ENCODE measurements at places on chromosomes 7 and 10. TPM values are rescaled to one million over a fixed set of nuclear protein-coding genes. Genes with fewer than 3 reads are reported as not detected.
A peak's percentile ranks its signal among the peaks of the same experiment; 100 is the strongest.

GOLGA7B gene
- total RNA-seq = not detected

DNA sequence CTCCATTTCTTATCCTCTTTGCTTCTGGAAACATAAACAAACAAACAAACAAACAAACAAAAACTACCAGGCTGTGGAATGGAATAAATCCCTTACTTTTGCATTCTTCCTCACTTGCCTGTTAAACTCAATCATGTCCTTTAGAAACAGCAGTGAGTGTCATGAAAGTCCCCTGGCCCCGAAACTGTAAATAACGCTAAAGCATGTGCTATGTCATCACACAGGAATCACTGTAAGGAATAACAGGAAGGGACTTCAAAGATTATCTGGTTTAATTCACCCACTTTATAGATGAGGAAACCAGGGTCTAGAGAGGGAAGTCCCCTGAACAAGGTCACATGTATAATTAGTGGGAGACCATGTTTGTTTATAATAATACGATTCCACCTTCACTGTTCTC, 159.4 kb upstream of the MEOX2 start:
- no peak for DNase-seq

GRCh38 chr7:150945853-150946420, 32.2 kb downstream of the KCNH2 start:
- no peak for DNase-seq

- DNase-seq = peak; percentile 76
Observed at GRCh38 chr10:61628151-61628874, 34.4 kb upstream of the CABCOCO1 start.

DNA sequence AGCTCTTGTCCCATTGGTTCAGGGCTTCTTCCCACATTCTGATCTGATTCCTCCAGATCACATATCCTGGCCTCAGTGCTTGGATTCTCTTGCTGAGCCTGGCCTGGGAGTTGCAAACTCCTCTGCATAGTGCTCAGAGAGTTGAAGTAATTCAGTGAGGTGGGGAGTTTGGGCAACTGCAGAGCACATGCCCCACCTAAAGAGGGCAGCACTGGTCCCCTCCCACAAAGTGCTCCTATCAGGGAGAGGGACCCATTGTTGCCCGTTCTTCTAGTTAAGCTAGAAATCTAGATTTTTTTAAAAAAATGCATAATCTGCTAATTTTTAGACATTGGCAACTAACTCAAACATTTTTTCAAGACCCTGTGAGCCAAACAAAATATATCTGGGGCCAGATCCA, 45.1 kb downstream of the CHN2 start:
- peak; percentile 58 for DNase-seq

- peak; percentile 63 for DNase-seq
Observed at GRCh38 chr7:55124989-55125875, 106.4 kb downstream of the EGFR start.

- DNase-seq = peak; percentile 23
Observed at GRCh38 chr10:74186678-74187077, 35.7 kb downstream of the ADK start.

GNAI1 gene
- total RNA-seq = 46.7 TPM

All from fibroblast of the aortic adventitia (primary cell).